Stimulated activated CD8-positive, alpha-beta memory T cell treated with anti-CD3 and anti-CD28 coated beads, Interleukin-2, amount 100 ng/mL, for 1 hour (primary cell): ENCODE measurements at places on chromosomes 2 and 18.
A peak's percentile ranks its signal among the peaks of the same experiment; 100 is the strongest.

DNA sequence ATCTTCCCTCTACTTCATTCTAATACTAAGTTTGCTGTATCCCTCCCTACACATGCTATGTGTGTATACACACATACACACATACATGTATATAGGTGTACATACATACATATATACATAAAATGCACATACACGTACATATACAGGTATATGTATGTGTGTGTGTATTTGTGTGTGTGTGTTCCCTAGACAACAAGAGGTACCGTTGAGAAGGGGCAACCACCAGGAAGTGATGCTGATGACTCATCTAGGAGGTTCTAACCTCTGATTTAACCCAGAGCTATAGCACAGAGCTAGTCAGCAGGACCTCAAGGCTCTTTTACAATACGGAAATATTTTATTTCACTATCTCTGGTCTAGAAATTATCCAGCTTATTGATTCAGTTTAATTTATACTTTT, 139.2 kb downstream of the LAMA3 start:
- DNase-seq, result peak; percentile 15

DNA sequence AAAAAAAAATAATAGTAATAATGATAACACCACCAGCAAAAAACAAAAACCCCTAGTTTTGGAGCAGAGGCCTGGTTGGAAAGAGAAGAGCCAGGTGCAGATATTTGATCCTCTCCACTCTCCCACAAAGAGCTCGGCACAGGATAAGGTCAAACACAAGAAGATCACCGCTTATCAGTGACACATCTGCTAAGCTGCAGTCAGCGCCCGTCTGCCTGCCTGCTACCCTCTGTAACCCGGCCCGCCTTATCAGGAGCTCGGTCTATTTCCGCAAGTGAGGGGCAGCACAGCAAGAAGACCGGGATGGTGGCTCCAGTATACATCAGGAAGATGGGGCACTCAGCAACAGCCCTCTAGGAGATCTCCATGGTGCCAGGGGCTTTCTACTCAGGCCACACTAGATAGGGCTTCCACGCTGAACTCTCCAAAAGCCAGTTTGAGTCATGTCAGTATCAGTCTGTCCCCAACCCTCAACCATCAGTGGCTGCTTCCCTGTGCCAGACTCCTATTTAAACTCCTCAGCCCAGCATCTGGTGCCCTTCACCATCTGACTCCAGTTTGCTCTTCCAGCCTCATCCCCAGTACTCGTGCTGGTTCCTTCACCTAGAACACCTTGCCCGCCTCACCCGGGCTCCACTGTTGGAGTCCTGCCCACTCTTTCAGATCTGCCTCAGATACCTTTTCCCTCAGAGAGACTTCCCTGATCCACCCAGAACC, 67.3 kb upstream of the PPP1CB start:
- no peak for DNase-seq

- DNase-seq, result no peak
Measured at GRCh38 chr2:128701418-128701817, 382.8 kb upstream of the HS6ST1 start.

DNA sequence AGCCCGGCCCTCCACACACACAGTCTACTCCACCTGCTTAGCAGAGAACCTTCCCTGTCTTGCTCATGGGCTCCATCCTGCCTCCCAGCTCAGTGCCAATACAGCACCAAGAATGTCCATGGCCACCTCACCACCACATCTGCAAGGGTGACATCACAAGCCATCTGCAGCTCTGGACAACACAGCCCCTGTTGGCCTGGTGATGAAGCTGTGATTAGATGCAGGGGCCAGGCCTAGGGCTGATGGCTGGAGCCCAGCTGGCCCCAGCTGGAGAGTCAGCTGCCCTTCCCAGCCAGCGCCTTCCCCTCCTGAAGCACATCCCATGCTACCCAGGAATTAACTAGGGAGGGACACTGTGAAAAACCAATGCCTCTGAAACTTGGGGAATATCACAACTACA, 91.1 kb downstream of the TTC32 start:
- no peak for DNase-seq

DNA sequence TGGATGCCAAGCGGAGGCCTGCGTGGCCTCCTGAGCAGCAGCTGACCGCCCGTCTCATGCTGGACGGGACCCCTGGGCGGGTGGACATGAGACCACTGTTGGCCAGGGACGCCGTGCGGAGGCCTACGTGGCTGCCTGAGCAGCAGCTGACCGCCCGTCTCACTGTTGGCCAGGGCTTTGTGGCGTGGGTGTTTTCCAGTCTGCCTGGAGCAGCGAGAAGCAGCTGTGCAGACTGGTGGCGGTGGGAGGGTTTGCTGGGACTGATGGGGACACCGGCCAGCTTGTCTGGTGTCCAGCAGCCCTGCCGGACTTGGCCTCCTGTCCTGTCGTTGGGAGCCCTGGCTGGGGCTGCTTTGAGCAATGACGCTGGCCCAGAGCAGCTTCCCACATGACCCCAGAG, 5.8 kb upstream of the D2HGDH start:
- no peak for DNase-seq

DNA sequence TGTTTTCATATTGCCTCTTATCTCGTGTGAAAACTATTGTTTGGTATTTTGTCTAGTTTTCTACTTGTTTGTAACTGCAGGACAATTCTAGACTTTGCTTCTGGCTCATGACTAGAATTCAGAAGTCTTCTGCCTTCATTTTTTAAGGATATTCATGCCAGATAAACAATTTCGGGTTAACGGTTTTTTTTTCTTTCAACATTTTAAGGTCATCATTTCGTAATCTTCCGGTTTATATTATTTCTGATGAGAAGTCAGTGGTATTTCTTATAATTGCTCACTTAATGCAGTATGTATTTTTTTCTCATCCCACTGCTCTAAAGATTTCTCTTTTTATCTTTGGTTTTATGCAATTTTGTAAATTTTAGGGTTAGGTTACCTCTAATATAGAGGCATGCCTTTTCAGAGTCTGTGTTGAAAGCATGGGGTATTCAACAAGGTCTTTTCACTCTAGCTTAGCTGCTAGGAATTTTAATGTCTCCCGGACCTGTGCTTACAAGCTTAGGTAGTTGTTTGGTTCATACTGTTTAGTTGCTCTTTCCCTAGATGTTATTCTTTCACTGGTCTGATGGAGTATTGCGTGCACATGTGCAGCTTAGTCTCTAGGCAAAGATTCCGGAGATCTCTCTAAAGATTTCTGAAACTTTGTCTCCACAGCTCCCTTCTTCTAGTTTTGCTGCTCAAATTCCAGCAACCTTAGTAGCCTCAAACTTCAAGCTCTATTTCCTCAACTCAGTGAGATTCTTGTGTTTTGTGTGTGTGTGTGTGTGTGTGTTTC, 198.1 kb downstream of the MCFD2 start:
- DNase-seq, result no peak
